Central memory CD4-positive, alpha-beta T cell (primary cell): ENCODE measurements at places on chromosomes 7 and 10.

GRCh38 chr10:117134306-117135025 lies 3.6 kb downstream of the VAX1 start:
- no peak for DNase-seq

DNA sequence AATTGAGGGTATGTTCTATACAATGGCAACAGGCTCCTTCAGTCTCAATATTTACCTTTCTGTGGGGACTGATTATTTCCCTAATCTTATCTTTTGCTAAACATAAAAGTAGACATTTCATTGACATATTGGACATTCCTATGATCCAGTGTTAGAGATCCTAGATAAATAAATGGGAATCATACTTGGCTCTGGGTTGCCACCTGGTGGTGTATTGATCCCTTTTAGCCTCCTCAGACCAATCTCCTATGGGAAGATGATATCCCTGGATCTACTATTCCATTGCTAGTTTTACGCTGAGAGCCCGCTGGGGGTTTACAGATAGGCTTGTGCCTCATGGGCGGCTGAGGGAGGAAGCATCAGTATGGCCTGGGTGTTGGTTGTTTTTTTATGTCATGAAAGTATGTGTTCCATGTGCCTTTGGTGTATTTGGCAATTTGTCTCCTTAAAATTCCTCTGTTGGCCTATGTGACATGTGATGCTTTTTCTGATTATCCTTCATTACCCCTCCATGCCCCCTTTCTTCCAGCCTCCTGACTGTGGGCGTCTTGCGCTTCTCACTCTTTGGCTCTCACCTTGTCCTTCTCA lies 18.8 kb downstream of the CELF2 start:
- no peak for DNase-seq

DNA sequence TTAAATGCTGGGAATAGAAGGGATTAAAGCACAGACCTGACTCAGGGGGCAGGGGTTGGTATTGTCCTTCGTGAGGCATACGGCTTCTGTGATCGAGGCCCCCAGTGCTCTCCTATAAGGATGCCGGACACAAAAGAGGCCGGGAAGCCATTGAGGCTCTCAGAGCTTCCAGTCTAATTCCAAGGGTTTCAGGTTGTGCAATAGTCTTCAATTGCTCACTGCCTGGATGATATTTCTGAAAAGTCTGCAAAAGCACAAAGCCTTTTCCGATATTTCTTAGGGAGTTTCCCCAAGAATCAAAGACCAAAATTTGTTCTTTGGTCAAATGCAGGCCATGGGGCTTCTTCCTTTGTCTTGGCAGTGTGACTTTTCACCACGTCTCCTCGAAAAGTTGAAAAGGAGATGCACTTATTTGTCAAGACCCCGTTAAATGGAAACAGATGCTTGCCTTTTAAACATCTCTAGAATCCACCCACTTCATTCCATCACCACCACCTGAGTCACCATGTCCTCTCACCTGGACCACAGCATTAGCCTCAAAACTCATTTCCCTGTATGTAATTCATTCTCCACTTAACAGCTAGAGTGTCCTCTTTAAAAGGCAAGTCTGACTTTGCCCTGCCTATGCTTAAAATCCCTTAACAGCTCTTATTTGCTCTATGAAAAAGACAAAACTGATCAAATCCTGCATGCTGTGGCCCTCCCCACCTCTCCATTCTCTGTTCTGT lies 134.8 kb upstream of the NAMPT start:
- no peak for DNase-seq

GRCh38 chr10:48511066-48511874 lies 93.6 kb downstream of the ARHGAP22 start:
- no peak for DNase-seq

- DNase-seq, result no peak
These were observed 74.4 kb upstream of the TCF7L2 start for GRCh38 chr10:112875476-112876267.

GRCh38 chr7:6533893-6534495 lies 17.3 kb downstream of the GRID2IP start:
- DNase-seq, result no peak

DNA sequence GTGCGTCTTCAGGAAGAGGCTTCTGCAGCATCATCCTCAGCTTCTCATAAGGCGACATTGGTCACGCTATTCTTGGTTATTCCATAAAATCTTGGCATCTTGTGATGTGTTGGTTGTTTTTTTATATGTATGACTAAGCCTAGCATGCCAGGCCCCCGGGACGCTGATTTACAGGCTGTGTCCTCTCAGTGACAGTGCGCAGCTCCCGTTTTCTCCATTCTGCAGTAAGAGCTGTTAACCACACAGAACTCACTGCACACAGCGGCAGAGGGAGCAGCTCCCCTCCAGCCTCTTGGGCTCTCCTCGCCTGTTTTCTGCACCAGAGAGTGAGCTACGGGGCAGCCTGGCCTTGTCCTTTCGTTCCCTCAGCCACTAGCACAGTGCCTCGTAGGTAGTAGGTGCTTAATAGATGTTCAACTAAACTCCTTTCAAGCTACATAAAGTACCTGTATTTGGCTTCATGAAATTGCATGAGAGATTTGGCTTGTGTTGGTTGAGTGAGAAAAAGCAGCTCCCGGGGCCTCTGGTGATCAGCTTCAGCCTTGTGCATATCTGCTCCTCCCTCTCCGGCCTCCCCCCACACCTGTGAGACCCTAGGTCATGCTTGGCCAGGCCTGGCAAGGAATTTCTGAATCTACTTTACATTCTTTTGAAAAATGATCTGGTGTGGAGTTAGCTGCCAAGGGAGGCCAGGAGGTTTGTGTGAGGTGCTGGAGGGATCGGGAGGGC lies 116.2 kb downstream of the WDR37 start:
- DNase-seq, result no peak

GRCh38 chr10:100803492-100803891 lies 58.1 kb downstream of the PAX2 start:
- no peak for DNase-seq

DNA sequence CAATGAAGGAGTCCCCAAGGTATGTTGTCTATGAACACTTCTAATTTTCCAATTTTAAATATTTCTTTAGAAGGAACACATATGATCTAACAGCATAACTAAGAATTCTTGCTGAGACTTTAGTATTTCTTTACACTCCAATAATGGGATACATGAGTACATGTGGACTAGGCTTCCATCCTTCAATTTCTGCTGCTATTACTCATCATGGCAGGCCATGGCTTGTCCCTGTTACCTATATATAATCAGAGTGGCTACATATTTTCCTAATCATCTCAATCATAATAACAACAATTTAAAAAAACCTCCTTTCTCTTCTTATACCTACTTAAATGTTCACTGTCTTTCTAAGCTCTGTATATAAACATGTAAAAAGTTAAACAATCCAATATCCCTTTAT lies 60.3 kb upstream of the TAC1 start:
- DNase-seq, result no peak

DNA sequence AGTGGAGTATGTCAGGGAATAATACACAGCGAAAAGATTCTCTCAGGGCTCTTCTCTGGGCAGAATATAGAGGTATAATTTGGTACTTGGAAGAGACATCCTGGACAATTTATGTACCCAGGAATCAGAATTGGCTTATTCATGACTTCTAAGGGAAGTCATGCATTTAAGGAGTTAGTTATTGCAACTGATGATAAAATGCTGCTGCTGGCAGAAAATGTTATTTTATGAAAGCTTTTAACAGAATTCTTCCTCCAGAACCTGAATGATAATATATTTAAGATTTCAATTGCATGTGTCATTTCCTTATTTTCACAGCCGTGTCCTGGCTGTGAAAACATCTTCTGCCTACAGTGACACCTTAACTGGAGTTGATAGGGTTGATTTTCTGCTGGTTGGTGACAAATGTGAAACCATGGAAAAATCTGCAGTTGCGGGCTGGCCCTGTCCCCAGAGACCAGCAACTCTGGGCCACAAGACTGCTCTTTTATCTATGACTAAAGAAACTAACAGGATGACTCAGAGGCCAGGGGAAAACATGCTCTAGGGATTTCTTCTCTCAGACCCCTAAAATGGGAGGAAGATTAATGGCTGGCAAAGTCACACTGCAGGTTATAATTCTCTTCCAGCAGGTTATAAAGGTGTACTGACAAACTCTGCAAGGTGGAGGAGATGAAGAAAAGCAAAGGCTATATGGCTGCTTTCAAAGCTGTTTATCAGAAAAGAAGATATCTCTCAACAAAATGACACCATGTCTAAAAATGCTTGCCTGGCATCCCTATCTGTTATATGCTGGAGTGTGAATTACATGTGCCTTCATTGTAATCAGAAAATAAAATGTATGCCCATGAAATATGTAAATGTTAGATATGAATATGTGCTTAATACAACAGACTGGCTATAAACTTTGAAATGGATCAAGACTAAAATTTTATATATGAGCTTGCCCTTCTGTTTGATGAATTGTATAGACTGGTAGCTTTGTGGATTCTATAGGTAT lies 12.1 kb upstream of the TRUB1 start:
- DNase-seq, result no peak

GRCh38 chr10:15368101-15368855 lies 2.8 kb downstream of the FAM171A1 start:
- DNase-seq, result no peak

DNA sequence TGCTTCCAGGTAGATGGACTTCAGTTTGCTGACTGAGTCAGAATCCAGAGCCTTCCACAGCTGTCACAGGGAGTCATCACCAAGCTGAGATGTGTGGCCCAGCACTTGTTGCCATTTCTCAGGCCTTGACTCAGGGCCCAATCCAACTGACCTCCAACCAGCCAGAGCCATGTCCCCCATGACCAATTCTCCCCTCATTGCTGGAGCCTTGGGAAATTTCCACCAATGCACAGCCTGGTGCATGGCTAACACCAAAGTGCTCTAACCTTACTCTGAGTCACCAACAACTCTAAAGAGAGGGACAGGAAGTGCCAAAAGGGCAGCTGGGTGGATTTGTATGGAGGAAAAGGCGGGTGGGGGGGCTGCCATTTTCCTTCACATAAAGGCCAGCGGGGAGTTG lies 13.4 kb upstream of the GLI3 start:
- no peak for DNase-seq

DNA sequence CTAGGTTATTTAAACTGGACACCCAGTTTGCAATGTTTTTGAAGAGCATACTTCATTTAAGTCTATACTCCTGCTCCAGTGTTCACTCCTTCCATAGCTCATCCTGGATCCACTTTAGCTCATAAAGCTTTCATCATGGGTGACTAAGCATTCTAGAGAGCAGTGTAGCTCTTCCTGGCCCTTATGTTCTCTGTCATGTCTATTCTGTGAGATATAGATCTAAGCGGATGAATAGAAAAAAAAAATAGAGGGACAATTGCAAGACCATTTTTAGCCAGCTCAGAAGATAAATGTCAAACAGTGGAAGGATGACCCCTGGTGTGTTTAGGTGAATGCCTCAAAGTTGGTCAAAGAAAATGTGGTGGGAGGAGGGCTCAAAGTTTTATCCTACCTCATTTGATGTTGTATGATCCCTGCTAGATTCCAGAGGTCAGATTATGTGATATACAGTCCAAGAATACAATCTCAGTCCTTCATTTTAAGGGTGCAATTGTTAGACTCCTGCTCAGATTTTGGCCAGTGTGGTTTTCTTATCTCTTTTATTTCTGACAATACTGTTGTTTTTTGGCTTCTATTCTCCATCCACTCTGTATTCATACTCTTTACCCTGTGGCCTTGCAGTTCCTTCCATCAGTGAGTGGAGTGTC lies 7.5 kb upstream of the HECW1 start:
- no peak for DNase-seq

- no peak for DNase-seq
These were observed 606.9 kb downstream of the POM121L12 start for GRCh38 chr7:53642361-53642760.

GRCh38 chr7:28409716-28410627 lies 2.3 kb upstream of the CREB5 start:
- no peak for DNase-seq

DNA sequence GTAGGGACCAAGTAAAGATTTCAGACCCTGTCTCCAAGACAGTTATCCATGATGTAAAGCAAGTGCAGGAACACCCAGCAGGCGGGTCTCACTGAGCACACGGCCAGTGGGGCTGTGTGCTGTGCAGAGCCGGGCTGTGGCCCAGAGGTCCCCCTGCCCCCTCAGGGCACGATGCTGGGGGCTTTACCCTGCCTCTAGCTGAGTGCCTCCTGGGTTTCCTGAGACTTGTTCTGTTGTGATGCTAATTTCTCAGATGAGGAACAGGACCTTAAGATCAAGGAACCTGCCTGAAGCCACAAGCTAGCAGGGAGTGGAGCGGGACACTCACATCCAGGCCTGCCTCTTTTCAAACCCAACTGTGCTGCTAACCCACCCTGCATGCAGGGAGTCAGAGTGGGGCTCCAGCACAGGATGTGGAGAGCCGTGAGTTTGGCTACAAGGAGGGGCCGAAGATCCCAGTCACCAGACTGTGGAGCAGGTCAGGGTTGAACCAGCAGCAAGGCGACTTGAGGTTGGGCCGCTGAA lies 76.1 kb upstream of the LYZL2 start:
- DNase-seq, result no peak

DNA sequence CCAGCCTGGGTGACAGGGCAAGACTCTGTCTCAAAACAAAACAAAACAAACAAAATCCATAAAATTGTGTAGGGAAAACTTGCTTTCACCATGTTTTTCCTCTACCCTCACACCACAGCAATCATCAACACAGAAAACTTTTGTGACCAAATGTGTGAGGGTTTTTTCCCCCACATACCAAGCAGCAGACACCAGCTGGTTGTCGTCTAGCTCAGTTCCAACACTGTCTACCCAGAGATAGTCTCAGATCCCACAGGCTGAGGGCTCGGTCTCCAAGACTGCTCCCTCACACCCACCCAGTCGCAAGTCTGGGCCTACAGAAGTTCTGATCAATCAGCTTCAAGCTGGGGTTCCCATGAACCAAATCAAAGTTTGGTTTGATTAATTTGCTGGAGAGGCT lies 322.4 kb upstream of the MAGI2 start:
- no peak for DNase-seq

- DNase-seq, result no peak
These were observed 23.5 kb downstream of the YKT6 start for GRCh38 chr7:44224080-44224973.

- DNase-seq, result no peak
These were observed 877.2 kb downstream of the CNTNAP2 start for GRCh38 chr7:146993764-146994163.

DNA sequence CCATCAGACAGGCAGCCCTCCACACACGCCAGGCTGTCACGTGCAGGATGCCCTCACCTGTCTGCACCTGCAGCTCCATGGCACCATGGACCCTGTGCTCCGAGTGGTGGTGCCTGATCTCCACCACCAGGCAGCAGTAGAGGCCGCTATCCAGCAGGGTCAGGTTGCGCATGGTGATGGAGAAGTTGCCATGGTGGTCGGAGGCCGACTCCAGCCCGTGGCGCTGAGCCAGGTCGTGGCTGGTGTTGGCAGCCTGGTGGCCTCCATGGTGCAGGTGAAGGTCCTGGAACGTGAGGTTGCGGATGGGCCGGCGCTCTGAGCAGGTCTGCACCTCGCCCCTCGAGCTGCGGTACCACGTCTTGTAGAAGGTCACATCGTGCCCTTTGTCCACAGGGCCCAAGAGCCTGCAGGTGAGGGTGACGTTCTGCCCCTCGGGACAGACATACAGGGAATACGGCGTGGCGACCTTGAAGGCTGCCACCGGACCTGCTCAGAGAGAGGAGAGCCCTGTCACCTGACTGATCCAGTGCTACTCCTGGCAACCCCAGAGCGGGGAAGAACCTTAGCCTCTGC lies 11.7 kb downstream of the VSIR start:
- no peak for DNase-seq

- DNase-seq, result no peak
These were observed 753.2 kb downstream of the DNAJB9 start for GRCh38 chr7:109322833-109323232.
